ENCODE measurements at places on chromosomes 13 and 19.
A peak's percentile ranks its signal among the peaks of the same experiment; 100 is the strongest.

DNA sequence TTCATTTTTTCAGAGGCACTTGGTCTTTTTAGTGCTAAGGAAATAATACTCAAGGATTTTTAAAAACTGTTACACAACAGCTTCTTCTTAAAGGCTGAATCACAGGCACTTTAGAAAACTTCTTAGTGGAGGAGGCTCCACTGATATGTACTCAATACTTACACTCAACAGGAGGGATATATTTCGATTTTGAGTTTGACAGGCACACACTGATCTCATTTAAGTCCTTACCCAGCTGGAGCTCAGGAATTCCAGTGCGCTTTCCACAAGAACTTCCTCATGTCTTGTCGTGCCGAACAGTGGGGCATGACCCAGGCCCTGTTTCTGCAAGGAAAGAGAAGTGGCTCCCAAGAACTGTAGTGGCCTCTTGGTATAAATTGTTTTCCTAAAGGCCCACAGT is 103.8 kb downstream of the RGCC start:
- DNase-seq, result no peak

DNA sequence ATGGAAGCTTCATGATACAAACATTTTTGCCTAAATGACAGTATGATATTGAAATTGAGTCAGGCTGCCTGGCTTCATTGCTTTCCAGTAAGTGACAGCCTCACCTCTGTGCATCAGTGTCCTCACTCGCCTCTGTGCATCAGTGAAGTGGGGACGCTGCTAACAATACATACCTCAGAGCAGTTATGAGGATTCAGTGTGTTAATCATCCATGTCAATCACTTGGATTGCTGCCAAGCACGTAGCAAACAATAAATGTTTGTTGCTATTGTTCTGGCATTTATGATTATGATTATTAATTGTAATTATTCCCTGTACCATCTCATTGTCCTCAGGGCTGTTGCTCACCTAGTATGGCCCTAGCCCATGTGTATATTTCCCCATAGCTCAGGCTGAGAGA is 8.8 kb downstream of the PPP2R1A start:
- no peak for DNase-seq

- no peak for DNase-seq
Observed at GRCh38 chr13:43293986-43294385, 270.6 kb downstream of the DNAJC15 start.

DNA sequence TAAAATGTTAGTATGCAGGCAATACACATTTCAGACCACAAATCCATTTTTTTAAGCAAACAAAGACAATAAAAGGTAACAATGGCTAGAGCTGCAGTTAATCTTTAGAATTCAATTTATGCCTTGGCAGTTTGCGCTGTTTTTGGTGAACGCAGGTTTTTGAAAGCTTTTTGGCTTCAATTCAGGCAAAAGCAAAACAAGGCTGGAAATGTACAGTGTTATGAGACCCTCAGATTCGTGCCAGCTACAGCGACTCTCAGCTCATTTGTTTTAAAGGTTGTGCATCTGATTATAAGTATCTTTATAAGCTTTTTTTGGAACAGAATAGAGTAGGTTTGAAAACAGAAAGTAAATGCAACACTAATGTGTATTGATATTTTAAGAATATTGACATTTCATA is 63.6 kb upstream of the SOX1 start:
- no peak for DNase-seq

DNA sequence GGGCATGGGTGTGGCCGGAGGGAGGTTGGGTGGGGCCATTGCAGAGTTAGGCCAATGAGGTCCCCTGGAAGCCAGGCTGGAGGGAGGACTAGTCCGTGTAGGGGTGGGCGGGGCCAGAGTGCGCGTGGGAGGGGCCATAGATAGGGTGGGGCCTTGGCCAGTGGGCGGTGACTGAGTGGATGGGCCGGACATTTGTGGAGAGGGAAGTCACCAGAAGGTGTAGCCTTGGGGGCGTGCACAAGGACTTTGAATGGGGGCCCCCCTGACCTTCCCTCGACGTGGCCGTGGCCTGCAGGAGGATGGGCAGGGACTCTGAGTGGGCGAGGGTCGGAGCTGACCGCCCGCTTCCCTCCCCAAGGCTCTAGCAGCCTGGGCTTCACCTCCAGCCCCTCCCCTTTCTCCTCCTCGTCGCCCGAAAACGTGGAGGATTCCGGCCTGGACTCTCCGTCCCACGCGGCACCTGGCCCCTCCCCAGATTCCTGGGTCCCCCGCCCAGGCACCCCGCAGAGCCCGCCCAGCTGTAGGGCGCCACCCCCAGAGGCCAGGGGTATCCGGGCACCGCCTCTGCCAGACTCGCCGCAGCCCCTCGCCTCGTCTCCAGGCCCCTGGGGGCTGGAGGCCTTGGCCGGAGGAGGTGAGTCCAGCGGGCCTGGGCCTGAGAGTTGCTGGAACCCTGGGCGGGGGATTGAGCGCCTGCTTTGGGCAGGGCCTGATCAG is 16.5 kb upstream of the B3GNT3 start:
- no peak for DNase-seq

DNA sequence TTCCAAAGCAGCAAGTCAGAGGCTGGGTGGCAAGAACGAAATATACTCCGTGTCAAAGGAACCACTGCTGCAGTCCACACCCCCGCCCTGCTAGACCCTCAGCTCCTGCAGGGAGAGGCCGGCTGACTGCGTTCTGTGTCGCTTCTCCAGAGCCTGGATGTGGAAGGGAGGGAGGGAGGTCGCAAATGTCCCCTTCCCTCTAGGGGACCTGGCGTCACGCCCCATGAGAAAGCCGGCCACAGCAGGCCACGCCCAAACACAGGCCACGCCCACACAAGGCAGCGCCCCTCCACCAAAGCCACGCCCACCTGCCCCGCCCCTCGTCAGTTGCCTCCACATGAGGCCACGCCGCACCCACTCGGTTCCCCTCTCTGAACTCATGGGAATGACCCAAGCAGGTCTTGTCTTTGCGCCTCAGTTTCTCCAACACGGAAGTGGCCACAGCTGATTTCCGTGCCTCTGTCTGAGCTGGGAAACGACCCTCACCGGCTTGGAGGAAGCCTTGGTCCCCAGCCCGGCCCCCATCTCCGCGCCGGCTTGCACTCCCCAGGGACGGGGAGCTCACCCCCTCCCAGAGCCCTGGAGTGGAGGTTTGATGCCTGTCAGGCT is 38.4 kb upstream of the TCF3 start:
- peak; percentile 9 for DNase-seq

DNA sequence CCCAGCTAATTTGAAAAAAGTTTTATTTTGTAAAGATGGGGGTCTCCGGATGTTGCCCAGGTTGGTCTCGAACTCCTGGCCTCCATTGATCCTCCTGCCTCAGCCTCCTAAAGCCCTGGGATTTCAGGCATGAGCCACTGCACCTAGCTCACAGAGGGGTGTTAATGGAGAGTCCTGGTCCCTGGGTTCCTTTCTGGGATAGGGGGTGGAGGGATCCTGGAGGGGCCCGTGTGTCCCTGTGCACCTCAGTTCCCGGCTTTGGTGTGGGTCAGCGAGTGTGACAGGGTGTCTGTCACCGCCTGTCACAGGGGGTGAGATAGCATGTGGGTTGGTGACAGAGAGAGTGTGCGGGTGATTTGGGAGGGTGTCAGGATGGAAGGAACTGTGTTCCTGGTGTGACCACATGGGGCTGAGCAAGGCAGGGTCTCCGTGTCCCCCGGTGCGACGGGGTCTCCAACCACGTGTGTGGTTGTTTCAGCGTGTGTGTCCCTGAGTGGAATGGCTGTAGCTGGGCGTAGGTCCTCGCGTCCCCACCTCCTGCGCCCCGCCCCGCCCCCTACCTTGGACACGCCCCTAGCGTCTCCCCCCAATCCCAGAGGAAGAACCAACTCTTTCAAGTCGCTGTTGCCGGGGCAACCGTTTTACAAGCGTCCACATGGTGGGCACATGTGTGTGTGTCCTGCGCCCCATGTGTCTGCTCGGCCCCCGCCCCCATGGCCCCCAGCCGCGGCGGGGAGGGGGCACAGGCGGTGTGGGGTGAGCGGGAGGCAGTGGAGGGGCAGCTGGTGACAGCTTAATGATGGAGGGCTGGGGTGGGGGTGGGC is 2.9 kb upstream of the NRTN start:
- no peak for DNase-seq

- DNase-seq, result no peak
Observed at GRCh38 chr19:50569938-50570540, 1.8 kb upstream of the LRRC4B start.

- DNase-seq, result peak; percentile 33
Observed at GRCh38 chr19:17184371-17184841, 30.8 kb upstream of the USE1 start.

DNA sequence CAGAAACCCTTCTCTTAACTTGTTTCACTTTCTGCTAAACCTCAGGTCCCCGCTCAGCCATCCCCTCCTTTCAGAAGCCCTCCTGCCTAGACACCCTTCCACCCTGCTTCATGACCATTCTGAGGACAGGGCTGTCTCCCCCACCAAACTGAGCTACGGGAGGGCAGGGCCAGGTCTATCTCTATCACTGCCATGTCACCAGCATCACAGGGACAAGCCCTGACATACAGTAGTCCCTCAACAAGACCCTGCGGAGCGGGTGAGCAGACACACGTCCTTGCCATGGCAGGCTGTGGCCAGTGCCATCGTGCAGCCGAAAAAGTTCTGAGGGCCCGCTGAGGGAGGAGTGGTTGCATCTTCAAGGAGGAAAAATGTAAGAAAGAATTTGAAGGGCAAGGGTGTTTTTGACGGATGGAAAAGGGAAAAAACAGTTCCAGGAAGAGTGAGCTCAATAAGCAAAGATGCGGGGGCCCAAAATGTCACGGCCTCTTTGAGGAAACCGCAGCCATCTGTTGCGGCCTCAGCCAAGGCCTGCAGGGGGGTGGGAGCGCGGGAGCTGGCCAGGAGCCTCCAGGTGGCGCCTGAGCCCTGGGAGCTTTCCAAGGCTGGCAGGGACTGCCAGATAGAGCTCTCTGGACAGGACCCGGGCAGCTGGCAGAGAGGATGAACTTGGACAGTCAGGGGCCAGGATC is 8.1 kb downstream of the PTGIR start:
- no peak for DNase-seq

DNA sequence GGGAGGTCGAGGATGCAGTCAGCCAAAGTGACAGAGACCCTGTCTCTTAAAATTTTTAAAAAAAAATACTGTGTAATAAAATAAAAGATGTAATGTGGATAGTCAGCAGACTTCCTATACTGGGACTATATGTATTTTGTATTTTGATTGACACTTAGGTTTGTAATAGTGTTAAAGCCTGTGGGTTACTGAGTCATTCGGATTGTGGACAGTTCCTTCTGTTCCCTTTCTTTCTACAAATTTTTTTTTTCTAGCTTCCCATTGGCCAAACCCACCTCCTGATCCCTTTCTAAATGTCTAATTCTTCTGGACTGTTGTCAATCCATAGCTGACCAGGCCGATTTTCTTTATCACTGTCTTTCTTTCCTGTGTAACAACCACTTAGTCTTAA is 108.0 kb downstream of the DNAJC3 start:
- DNase-seq, result no peak

DNA sequence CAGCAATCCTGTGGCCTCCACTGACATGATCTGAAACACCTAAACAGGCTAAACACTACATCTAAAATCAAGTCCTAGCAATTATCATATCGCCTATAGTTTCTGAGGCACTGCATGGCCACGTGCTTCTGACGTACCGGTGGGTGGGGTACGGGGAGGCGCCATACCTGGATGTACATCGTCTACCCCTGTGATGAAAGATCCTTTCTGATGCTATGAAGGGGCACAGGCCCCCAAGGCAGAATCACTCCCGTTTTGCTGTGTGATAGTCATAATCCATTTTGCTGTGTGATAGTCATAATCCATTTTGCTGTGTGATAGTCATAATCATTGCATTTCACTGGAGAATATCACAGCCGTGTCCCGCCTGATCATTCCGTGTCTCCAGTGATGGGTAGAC is 118.7 kb upstream of the SOX1 start:
- no peak for DNase-seq

DNA sequence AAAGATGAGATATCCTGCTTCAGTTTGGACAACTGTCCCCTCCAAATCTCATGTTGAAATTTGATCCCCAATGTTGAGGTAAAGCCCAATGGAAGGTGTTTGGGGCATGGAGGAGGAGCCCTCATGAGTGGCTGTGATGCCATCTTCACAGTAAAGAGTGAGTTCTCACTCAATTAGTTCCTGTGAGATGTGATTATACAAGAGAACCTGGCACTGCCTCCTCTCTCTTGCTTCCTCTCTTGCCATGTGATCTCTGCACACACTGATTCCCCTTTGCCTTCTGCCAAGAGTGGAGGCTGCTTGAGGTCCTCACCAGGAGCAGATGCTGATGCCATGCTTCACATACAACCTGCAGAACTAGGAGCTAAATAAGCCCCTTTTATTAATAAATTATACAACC is 86.9 kb downstream of the HSPH1 start:
- DNase-seq, result no peak

DNA sequence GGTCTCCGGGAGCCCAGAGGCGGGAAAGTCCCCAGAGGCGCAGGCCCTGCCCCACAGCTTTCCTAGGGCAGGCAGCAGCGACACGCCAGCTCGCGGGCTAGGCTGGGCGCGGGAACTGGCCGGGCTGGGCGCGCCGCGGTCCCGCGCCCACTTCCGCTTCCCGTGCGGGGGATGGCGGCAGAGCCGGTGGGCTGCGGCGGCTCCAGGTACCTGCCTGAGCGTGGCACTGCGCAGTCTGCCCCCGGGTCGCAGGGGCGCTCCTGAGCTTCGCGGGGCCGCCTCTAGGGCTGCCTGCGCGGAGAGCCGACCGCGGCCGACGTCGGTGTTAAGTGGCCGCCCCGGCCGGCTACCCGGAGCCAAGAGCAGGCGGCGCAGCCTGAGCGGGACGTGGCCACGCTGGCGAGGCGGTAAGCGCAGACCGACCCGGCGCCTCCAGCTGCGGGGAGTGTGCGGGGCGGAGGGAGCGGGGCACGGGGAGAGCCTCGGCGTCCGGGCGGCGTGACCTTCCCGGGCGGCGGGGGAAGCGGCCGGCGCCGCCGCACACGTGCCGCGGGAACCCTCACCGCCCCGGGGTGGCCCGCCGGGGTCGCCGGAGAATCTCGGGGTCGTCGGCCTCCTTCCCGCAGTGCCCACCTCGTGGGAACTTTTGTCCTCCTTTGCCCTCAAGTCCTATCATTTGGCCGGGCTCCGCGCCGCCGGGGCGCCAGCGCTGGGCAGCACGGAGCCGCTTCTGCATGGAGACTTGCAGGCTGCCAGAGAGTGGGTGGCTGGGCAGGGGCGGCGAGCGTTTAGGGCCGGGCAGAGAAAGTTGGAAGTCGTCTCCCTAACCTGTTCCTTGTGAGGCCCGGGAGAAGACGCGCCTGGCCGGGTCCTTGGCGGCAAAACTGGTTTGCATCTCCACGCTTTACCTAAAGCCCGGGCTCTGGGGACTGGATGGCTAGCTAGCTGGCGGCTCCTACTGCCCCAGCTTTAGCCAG is 31.4 kb upstream of the MPHOSPH8 start:
- no peak for DNase-seq

DNA sequence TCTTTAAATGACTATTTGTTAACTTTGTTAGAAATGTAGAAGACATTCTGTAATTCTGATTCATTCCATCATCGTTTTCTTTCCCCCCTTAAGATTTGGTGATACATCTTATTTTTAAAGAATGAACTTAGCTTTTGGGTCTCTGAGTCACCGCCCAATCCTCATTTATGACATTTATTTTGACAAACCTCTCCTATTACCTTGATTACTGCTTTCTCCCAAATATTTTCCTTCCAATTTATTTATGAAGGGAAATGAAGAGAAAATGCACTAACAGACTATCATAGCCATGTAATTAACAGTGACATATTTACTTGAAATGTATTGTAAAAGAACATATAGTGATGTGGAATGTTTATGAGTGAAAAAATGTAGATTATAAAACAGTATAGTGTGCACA is 241.6 kb downstream of the DCLK1 start:
- no peak for DNase-seq
